ENCODE measurements at places on chromosomes 2 and 18.
A peak's percentile ranks its signal among the peaks of the same experiment; 100 is the strongest.

GRCh38 chr2:12044857-12045256 is 298.4 kb downstream of the LPIN1 start:
- no peak for DNase-seq

DNA sequence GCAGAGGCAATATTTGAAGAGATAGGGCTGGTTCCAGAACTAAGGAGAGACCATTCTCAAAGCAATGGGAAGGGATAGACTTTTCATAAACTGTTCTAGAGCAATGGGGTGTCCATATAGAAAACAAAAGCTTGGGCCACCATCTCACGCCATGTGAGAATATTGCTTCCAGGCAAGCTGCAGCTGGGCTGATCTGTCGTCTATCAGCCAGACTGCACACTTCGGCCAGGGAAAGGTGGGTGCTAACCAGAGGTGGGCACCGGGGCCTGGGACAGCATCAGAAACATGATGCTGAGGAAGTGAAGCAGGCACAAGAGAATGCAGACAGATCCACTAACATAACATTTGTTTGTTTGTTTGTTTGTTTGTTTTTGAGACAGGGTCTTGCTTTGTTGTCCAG is 43.7 kb downstream of the MYO7B start:
- no peak for DNase-seq

DNA sequence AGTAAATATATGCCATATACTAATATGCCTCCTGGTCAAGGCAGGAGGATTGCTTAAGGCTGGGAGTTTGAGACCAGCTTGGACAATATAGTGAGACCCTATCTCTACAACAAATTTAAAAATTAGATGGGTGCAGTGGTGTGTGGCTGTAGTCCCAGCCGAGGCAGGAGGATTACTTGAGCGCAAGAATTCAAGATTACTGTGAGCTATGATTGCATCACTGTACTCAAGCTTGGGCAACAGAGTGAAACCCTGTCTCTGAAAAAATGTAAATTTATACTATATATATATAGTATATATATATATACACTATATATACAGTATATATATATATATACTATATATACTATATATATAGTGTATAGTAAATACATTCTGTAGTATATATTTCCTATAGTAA is 30.0 kb upstream of the NPC1 start:
- no peak for DNase-seq

DNA sequence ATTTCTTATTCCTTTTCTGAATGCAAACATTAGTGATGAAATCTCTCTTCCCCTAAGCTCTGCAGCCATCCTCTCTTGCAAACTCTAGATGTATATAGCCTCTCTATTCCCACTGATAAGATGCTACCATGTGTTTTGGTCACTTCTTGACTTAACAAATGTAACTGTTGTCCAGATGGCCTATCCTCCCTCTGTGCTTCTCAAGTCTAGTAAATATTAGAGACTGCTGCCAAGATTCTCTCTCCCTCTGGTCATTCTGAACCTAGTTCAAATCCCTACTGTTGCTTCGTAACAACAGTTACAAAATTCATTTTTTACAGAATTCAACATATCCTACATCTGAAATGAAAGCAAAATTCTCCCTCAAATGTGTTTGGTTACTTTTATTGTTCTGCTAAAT is 156.6 kb downstream of the TXNL1 start:
- no peak for DNase-seq

DNA sequence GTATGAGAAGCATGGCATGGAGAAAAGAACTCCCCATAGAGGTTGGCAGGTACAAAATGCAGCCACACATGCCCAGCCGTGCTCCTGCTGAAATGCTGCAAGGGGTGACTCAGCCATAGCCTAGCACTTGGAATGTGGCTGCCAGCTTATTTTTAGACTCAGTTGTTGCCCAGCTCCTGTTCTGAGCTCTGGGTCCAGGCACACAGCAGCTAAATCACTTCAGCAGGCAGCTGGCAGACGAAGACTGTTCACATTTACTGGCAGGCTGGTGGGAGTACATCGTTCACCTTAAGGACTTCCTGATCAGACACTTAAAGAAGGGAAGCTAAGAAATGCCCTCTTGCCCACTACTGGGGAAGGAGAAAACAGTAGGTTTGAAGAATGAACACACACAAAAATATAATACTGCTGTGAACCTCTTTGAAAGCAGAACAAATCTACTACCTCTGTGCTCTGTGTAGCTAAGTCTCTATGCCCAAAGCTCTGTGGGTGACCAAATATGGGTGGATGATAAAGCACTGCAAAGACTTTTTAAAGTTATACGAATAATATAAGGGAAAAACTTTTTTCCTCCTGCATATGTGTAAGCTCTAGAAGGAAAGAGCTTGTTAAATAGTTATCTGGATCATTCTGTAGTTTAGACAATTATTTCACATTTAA is 146.1 kb downstream of the LNPK start:
- no peak for DNase-seq

GRCh38 chr2:13696601-13697000 is 935.9 kb upstream of the LRATD1 start:
- DNase-seq = no peak

DNA sequence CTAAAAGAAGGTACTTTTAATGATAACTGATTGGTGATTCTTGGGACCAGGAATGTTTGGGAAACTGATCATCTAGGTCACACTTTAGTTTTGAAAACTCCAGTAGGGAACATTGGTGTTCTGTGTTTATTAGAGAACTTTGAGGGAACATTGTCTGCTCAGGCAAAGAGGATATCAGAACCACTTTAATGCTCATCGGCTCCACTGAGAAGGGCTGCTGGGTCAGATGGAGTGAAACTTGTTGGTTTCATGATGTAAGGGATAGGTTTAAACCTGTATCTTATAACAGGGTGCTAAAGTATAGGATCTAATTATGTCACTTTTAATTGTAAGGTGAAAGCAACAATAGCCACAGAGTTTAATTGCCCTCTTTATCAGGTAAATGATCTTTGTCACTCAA is 14.2 kb upstream of the POLI start:
- no peak for DNase-seq

- DNase-seq = no peak
Observed at GRCh38 chr2:177352441-177353186, 40.0 kb upstream of the AGPS start.

DNA sequence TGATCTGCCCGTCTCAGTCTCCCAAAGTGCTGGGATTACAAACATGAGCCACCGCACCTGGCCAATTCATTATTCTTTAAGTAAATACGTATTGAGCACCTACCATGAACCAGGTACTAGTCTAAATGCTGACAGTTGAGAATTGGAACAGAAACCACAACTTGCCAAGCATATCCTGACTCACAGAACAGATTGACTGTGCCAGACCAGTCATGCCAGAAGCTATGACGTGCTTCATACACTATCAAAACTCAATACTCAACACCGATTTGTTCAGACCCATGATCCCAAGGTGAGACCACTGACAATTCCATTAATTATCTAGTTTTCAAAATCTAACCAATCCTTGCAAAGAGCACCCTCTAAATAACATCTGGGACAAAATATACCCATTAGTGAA is 148.6 kb downstream of the B3GNT2 start:
- no peak for DNase-seq

GRCh38 chr2:180675170-180675569 is 305.2 kb upstream of the UBE2E3 start:
- DNase-seq = no peak

- no peak for DNase-seq
Observed at GRCh38 chr2:116810071-116810470, 1004.4 kb upstream of the DDX18 start.

GRCh38 chr18:55430026-55430425 is 158.0 kb downstream of the TCF4 start:
- DNase-seq = no peak

GRCh38 chr2:80078290-80079036 is 226.1 kb downstream of the LRRTM1 start:
- no peak for DNase-seq

DNA sequence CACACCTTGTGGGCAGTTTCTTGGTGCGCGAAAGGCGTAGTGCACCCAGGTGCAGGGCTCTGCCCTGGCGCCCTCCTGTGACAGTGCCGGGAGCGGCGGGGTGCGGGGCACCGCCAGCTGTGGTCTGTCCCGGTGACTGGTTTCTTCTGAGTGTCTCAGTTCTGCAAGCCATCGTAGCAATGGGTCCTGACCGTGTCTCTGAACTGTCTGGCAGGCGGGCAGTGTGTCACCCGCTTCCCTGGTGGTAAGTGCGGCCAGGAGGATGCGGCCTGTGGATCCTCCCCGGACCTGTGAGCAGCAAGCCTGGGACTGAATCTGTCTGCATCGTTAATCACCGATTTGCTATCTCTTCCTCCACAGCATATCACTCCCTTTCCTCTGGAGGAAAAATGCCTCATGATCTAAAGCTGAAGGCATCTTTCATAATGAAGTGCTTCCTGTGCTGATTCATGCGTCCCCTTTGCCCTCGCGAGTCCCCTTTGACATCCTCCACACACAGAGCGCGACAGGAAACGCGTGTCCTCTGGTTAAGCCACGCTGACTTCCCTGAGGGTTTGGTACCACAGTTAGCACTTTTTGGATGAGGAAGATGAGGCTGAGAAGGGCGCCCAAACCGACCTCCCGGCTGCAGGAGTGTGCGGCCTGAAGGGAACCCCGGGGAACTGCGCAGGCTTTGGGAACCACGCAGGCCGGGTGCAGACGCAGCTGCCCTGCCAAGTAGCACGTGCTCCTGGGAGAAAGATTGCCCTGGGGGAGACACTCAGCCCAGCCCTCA is 416.0 kb upstream of the HS6ST1 start:
- no peak for DNase-seq

- DNase-seq = no peak
Observed at GRCh38 chr2:55144922-55145820, 86.9 kb downstream of the CLHC1 start.

DNA sequence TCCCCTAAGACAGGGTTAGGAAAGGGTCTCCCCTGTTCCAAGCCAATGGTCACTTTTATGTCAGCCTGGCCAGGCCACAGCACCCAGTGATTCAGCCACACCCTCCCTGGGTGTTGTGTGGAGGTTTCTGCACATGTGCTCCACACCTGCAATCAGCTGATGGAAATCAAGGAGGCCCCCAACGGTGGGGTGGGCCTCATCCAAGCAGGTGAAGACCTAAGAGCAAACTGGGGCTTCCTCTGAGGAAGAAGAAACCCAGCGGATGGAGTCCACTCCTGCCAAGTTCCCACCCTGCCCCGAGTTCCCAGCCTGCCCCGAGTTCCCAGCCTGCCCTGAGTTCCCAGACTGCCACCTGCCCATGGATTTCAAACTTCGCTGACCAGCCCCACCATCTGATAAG is 55.4 kb downstream of the KIF1A start:
- DNase-seq = no peak

- DNase-seq = no peak
Observed at GRCh38 chr2:202120828-202121227, 47.8 kb downstream of the KIAA2012 start.

DNA sequence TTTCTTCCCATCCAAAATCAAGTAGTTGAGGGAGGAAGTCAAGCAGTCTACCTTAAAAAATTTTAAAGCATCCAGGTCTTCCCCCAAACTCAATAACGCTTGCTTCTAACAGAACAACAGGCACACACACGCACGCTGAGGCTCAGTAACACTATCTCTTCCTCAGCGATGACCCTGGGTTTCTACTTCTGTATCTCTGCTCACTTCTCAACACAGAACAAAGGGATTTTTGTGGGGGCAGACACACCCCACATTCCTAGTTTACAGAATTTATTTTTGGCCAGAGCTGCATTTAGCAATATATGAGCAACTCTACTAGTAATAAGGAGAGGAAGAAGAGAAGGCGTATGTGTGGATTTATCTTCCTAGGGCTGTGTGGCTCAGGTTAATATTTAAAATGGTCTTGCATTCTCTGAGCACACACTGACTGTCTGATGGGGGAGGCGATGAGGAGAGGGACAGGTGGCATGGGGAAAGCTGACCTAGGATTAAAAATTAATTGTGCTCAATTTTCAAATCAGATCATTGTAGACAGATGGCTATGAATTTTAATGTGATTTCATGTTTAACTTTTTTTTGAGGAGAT is 71.3 kb upstream of the PPM1B start:
- no peak for DNase-seq

- no peak for DNase-seq
Observed at GRCh38 chr2:220437938-220438337, 810.5 kb downstream of the SLC4A3 start.

DNA sequence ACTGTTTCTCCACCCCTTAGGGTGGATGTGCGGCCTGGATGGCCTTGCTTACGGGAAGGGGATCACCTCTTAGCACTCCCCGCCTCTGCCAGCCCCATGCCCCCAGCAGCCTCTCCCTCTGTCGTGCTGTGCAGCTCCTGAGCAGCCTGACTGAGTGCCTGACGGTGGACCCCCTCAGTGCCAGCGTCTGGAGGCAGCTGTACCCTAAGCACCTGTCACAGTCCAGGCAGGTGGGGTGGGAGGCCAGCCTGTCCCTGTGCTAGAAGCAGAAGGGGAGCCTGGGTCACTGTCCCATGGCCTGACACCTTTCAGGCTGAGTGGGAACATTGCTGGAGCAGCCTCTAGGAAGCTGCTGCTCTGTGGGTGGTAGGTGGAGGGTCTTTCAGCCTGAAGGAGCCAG is 5.2 kb downstream of the TMEM214 start:
- DNase-seq = no peak

GRCh38 chr2:72367530-72368225 is 220.0 kb upstream of the CYP26B1 start:
- DNase-seq = no peak

GRCh38 chr2:113175042-113175628 is 1.4 kb downstream of the PSD4 start:
- DNase-seq = peak; percentile 69

DNA sequence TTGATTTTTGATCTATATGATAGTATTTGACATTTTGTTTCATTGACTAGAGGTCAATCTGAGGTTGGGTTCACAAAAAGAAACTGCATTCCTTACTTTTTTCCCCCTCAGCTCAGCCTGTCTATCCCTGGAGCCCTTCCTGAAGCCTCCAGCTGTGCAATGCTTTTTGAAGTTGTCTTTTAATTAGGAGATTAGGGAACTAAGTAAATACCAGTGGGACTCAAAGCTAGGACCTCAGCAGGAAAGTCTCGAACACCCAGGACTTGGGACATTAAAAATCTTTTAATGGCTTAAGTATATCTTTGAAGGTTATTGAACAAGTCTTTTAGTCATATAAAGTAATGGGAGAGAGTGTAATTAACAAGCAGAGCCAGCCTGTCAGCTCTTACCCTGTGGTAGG is 220.2 kb downstream of the PDE11A start:
- DNase-seq = no peak

DNA sequence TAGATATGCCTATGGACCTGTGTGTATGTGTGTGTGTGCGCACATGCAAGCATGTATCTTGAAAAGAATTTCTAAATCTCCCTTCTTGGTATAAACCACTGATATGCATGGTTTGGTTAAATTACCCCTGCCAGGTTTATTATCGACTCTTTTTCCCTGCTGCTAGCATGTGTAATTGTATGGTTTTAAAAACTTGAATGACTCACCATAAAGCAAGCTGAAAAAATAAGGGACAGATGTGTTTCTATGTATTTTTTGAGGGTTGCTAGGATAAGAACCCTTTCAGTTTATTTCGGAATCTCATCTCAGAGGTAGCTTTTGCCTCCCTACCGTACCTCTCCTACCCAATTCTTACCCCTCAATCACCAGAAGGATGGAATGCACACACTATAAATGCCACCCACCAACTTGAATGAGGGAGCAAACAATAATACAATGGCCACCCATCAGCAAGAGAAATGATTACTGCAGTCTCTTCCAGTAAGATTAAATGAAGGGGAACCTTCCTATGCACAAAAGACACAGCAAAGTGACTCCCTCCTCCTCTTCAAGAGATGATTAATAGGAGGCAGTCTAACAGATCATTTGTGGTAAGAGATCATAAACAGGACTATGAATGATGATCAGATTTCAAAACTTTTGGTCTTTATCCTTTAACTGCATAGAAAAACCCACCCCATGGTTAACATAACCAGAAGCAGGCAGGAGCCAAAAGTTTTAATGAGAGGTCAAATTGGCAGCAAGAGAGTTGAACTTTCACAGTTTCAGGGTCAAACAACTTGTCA is 357.2 kb downstream of the SATB2 start:
- no peak for DNase-seq
